T-helper 22 cell (primary cell): ENCODE measurements at places on chromosomes 6 and 20.

GRCh38 chr20:58651946-58652605 is 993 bp downstream of the STX16 start:
- peak; percentile 61 for DNase-seq

GRCh38 chr6:160088069-160088783 is 33.4 kb upstream of the SLC22A1 start:
- DNase-seq: no peak

DNA sequence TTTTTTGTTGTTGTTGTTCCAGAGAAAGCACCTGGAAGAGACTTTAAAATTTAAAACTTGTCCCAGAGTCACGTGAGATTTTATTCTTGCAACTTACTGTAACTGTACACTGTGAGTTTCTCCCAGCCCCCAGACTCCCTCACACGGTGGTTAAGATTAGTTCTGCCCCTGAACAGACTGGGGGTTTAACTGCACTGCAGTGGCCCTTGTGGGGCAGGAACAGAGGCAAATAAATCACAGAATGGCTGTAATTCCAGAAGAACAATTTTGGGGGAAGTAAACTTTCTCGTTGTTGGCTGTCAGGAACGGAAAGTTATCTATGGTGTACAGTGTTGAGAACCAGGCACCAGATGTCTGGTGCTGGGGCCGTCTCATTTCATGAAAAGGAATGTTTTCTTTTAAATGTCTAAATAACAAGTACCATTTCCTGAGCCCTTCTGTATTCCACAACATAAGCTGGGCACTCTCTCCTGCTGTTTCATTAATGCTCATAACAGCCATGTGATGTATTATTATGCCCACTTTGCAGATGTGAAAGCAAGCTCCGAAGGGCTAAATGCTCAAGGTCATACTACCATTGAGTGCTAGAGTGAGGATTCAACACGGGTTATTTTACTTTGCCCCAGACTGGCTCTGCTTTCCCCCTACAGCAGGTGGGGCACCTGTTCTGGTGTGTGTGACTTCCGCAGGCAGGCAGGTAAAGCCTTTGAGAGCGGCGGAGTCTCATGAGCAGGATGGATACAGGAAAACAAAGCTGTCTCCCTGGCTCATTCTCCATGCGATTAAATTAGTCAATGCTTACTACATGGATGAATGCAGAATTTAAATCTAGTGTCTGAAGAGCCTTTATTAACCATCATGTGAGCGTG is 30.5 kb downstream of the CNKSR3 start:
- DNase-seq: no peak

GRCh38 chr6:161195386-161195785 is 78.5 kb downstream of the AGPAT4 start:
- DNase-seq: no peak

- no peak for DNase-seq
These were observed 76.1 kb downstream of the IRF4 start for GRCh38 chr6:467671-468082.

DNA sequence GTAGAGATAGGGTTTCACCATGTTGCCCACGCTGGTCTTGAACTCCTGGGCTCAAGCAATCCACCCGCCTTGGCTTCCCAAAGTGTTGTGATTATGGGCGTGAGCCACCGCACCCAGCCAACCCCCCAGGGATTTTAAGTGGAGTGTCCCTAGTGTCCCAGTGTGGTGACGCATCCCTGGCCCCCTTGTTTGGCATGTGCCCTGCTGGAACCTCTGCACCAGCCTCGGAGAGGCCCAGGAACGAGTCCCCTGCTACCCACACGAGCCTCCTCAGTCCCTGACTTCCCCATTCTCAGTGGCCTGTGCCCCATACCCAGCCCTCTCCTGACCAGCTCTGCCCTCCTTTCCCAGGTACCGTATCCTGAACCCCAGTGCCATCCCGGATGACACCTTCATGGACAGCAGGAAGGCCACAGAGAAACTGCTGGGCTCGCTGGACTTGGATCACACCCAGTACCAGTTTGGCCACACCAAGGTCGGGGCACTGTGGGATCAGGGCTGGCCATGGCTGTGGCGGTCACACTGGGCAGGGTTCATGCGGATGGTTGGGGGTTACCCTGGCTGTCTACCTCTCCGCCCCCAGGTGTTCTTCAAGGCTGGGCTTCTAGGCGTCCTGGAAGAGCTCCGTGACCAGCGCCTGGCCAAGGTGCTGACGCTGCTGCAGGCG is 37.2 kb downstream of the MYH7B start:
- no peak for DNase-seq

GRCh38 chr20:61203320-61203719 is 48.7 kb upstream of the CDH4 start:
- no peak for DNase-seq

DNA sequence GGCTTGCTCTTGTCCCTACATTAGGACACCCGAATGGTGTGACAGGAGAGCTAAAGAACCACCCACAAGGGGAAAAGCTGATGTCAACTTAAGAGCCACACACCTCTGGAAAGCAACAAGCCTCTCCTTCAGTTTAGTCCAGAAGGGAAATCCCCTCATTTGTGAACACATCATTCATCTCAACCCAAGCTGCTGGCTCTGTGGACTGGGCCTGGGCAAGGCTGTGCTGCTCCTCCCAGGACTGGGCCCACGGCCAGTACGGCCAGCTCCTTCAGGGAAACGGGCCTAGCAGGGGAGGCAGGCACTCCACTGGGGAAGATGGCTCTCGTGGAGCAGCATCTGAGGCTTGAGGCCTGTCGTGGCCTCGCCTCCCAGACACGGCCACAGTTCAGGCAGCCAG is 12.8 kb upstream of the SLC4A11 start:
- no peak for DNase-seq

GRCh38 chr6:21529431-21529830 is 64.1 kb upstream of the SOX4 start:
- no peak for DNase-seq

DNA sequence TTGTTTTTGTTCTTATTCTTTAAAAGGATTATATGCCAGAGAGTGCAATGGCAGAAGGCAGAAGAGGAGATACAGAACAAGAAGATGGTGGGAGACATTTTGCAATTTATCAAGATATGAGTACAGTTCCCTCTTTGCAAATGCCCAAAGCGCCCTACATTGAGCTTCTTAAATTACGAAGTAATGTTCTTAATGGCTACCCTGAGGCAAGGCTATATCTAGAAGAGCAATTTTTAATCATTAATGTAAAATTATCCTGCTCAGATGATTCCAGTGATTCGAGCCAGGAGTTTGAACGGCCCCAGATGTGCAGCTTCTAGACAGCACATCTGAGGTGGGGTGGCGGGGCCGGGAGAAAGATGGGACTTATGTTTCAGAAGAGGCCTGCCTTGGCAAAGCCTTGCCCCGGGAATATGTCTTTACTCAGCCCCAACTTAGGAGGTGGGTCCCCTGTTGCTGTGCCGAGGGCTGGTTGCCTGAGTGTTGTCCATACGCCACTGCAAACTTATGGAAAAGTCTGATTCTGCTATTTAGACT is 84.9 kb upstream of the MLN start:
- no peak for DNase-seq

- no peak for DNase-seq
These were observed 49.6 kb upstream of the DSN1 start for GRCh38 chr20:36823121-36823520.

DNA sequence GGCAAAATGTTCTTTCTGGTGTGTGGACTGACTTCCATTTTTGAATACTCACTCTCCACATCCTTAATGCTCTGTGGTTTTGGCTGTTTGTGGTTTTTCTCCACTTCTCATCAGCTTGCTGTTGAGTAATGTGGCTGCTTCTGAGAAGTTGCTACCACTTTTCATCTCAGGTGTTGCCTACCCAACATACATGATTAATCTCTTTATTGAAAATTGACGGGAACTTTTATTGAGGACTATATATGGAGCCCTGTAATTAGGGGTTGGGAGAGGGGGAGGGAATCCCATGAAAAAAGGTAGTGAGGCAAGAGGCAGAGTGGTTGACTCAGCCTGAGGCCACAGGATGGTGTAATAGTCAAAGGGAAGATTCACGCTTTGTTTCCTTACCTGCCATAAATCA is 17.6 kb downstream of the IL22RA2 start:
- peak; percentile 6 for DNase-seq

DNA sequence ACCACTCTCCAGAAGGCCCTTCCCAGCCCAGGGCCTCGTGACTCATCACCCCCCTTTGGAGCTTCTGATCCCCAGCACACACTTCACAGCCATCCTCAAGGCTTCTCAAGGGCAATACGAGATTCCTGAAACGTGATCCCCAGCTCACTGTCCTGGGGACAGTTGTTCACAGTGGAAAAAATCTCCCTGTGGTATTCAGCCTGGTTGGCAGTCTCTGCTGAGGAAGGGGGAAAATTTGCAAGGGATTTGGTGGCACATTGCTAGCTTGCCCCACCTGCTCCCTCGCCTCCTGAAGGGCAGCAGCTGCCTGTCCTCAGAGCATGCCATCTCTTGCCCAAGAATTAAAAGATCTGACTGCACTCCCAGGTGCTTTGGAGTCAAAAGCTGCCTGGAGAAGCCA is 20.7 kb upstream of the PKHD1 start:
- no peak for DNase-seq

- DNase-seq: no peak
These were observed 192.7 kb upstream of the PMEPA1 start for GRCh38 chr20:57902473-57902872.

GRCh38 chr6:157326979-157327378 is 3.7 kb upstream of the TMEM242 start:
- no peak for DNase-seq

DNA sequence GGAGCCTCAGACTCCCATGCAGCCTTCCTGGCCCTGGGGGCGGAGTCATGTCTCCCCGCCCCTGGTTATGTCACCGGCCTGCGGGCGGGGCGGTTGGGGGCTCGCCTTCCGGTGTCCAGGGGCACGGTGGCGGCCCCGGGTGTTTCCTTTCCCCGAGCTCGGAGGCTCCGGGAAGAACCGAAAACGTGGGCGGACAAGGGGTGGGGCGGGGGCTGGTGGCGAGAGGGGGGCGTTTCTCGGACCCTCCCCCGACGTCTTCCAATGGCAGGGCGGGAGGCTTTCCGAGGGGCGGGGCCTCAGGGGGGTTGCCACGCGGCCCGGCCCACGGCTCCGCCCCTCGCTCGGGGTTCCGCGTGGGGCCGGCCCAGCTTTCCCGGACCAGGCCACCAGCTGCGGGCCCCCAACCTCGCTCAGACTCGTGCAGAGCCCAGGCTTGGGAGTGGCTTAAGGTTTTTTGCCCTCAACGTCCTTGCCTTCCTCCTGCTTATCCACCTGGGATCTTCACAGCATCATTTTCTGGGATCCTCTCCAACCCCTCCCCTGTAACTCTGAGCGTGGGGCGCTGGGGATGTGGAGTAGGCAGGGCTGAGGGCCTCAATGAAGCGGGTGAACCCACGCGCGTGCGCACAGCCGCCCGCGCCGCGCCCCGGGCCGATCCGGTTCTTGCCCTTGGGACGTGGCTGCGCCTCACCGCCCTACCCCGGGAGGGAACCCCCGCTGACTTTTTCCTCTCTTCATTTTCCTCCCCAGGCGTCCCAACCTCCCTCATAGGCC is 2.1 kb upstream of the NRN1 start:
- no peak for DNase-seq

- no peak for DNase-seq
These were observed 121.7 kb downstream of the BCAS1 start for GRCh38 chr20:53948383-53949318.

DNA sequence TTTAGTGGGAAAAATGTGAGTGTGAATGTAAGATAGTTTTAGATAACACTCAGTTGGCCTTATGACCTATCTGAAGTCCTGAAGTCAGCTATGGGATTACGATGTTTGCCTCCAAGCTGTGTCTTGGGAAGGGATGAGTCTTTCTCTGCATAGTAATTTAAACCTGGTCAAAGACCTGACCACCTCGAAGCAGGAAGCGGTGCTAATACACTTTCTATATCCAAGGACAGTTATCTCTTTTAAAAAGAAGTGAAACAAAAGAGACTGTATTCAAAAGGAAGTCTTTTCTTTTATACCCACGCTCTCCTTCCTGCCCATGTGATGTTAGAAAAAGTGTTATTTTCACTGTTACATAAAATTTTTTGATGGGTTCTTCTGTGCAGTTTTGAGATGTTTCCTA is 94.9 kb downstream of the JARID2 start:
- no peak for DNase-seq

DNA sequence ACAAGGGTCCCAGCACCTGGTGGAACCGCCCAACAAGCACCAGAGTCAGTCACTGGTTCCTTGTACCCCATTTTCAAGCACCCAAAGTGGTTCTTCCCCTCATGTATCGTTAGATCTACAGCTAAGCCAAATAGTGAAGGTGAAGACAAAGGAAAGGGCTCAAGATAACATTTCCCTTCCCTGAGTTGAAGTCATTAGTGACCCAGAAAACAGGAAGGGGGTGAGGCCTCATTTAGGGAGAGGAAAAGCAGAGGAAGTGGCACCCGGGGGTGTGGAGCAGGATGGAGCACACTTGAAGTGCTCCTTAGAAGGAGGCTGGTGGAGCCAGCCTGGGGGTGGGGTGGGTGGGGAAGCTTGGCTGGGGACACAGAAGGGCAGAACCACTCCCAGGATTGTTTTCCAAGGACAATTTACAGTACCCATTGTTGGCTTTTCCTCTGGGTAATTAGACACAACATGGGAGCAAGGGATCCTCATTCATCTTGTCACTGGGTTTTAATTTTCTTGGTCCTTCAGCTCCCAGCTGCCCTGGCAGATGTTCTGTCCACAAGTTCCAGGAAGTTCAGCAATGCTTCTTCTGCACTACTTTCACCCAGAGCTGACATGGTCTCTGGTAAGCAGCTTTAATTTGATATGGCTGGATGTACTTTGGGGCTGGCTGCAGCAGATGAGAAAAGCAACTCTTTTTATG is 73.3 kb upstream of the CD93 start:
- DNase-seq: no peak

- DNase-seq: no peak
These were observed 27.6 kb downstream of the BCKDHB start for GRCh38 chr6:80134065-80134464.

DNA sequence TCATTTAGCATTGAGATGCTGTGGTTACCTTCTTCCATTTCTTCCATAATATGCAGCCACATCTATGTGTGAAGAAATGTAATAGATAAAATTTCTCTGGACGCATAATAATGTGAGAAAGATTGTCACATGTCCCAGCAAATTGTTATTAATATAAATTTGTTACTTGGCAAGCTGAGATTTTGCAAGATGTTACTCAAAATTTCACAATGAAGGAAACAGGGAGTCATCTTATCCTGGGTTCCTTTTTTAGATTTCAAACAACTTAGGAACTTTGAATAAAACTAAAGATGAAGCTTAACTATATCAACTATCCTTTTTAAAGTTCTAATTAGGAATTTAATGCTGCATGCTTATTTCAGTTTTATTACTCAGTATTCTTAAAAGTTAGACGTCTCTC is 3.6 kb downstream of the ESR1 start:
- no peak for DNase-seq

DNA sequence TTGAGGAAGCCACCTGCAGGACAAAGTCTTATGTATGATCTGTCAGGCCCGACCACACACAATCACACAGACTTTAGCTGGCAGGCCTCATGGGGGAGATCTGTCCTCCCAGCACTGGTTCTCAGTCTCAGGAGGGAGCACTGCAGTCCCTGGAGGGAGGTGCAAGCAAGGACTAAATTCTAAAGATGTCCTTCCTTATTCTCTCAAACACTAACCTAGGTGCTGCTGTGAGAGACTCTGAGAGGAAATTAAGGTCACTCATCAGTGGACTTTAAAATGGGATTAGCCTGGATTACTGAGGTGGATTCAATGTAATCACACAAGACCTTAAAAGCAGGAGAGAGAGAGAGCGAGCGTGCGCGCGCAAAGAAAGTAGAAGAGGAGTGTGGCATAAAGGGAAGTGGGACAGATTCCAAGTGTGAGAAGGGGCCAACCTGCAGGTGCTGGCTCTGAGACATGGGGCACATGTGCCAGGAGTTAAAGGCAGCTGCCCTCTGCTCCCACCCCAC is 14.3 kb downstream of the GLO1 start:
- no peak for DNase-seq
